ENCODE measurements at places on chromosomes 2 and 18. TPM values are rescaled to one million over a fixed set of nuclear protein-coding genes. Genes with fewer than 3 reads are reported as not detected.

DNA sequence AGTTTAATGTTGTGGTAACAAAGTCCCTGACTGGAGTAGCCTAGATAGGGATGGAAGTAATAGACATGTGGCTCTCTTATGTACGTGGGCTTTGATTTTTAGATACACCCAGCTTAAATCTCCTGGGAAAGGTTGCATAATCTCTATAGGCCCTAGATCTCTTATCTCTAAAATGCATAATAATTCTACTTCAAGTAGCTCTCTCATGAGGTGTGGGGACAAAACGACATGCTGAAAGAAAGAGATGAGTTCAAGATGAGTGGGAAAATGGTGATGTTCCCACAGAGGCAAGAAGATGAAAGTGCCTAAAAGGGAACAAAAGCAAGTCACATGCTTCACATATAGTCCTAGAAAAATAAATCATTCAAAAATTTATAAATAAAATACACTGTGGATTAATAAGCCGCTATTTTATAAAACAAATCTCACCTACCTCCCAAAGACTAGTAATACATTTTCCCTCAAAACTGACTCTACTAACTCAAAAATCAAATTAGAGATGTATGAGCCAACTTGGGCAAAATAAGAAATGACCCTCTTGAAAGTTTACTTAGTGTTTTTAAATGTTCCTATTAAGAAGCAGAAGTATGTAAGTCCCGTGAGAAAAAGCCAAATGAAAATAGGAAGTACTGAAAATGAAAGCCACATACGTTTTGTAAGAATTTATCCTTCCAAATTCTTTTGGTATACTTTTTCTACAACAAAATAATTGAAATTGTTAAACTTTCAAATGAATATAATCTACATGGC is 148.2 kb upstream of the ITGA4 start:
- DNase-seq = no peak

- no peak for DNase-seq
These were observed 46.1 kb upstream of the CELF4 start for GRCh38 chr18:37611614-37612279.

DNA sequence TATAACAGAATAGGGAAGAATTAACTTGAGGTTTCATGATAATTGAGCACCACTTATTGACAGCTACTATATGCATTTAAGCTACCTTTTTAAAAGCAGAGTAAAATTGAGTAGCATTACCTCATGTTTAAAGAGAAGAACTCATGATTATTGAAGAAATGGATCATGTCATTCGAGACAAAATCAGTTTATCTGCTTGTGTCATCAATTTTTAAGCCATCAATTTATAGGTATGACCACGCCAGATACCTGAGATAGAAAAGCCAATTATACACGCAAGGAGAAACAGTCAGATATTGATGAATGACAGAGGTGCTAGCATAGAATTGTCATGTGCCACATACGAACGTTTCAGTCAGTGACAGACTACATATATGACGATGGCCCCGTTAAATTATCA is 28.4 kb downstream of the DSG2 start:
- DNase-seq = no peak

DNA sequence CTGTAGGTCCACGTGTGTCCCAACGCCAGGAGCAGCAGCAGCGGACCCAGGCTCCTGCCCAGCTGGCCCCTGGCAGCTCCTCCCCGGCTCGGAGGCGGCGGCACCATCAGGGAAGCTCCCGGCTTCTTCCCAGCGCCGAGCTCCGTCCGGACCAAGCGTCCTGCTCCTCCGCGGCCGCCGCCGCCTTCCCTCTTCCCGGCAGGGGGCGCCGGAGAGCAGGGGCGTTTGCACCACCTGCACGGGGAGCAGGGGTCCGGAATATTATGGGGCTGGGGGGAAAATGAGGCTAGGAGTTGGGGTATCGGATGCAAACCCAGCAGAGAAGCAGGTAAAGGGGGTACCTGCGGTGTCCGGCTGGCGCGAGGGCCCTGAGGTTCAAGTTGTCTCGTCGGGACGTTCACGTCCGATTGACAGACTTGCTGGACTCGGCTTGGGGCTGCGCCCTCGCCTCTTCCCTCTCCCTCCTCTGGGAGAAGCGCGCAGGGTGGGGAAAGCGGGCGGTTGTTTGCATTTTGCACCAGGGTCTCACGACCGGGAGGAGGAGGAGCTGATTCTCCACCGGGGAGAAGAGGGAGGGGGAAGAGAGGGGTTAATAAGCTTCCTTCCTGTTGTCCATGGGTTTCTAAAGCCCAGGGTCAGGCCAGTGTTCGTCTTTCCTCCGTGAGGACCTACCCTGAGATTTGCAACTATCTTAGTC is at the start of gene CCBE1:
Gene CCBE1, minus strand, starts transcription at position 188 of the 697 bp plus-strand sequence.
- peak; percentile 58 for DNase-seq

The HOXD12 gene
- total RNA-seq = not detected

The MSGN1 gene
- not detected for total RNA-seq

The NTSR2 gene
- total RNA-seq = not detected
